Astrocyte (in vitro differentiated cells and primary cell): ENCODE measurements at places on chromosomes 3 and 15.

GRCh38 chr15:31387479-31388118, 61.0 kb downstream of the KLF13 start:
- H3K36me3 ChIP-seq = no peaks in the 10 kb centered on the region
- H3K27ac ChIP-seq = no peak overlapping the region
- peaks cover 14% of the 10 kb centered on the region for H3K4me1 ChIP-seq
- no peak overlapping the region for H3K4me3 ChIP-seq
- peak; percentile 35 for DNase-seq
- H3K27me3 ChIP-seq = no peaks in the 10 kb centered on the region

DNA sequence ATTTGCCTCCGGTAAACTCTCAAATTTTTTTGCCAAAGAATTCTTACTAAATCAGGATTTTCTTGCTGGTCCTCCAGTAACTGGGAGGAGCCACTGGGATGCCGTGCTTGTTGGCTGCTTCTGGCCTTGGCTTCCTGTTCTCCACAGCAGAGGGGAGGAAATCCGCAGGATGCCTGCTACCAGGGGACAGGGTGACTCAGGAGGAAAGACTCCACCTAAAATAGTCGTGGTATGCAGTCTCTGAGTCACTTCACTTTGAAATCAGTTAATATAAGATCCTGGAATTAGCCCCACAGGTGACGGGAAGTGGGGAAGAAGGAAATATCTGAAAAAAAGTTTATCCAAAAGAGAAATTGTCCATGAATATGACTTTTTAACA, 6.5 kb upstream of the TM4SF18 start:
- peak overlapping the region; percentile 19 for H3K4me3 ChIP-seq
- H3K4me1 ChIP-seq = peaks cover 37% of the 10 kb centered on the region
- peak; percentile 99 for DNase-seq

DNA sequence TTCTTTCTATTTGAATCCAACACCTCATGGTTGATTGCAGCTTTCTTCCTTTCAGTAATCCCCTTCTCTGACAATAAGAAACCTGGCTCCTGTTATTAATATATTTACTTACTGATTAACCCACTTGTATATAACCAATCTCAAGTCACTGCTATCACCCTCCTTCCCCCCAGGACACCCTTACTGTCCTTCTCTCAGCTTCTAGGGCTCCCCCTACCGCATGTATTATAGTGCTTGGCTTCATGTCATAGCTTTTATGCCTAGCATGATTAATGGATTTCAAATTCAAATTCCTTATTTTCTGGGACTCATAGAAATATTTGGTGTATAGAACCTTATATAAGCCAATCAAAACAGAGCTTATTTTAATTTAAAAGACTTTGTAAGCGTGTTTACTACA, 75.7 kb upstream of the BNIP2 start:
- H3K27ac ChIP-seq = no peak overlapping the region
- peaks cover 2% of the 10 kb centered on the region for H3K27me3 ChIP-seq
- H3K36me3 ChIP-seq = no peaks in the 10 kb centered on the region
- H3K4me1 ChIP-seq = no peaks in the 10 kb centered on the region
- DNase-seq = no peak

DNA sequence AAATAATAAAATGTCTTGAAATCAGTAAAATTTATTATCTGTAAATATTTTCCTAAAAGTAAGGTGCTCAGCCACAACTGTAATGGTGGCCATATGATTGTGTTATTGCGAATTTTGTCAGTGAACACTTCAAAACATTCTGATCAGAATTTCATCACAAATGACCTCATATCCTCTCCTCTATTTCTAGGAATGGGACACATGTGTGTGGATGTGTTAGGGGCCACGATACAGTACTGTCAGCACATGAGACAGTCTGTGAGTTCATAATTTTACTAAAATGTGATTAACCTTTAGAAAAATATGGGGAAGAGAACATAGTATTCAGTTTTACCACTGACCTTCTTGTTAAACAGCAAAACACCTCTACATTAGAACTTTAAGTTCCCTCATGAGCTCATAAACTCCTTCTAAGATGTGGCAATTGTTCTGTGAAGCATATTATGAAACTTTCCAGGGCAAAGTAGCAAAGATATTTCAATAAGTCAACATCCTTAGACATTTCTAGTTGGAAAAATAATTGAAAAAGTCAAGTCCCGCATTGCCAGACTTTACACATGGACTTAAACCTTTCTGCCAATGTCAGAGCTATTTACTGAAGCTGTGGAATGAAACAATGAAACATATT, 158.2 kb upstream of the ABI3BP start:
- no peak for DNase-seq
- no peaks in the 10 kb centered on the region for H3K27me3 ChIP-seq
- H3K4me1 ChIP-seq = no peaks in the 10 kb centered on the region
- H3K4me3 ChIP-seq = no peak overlapping the region

DNA sequence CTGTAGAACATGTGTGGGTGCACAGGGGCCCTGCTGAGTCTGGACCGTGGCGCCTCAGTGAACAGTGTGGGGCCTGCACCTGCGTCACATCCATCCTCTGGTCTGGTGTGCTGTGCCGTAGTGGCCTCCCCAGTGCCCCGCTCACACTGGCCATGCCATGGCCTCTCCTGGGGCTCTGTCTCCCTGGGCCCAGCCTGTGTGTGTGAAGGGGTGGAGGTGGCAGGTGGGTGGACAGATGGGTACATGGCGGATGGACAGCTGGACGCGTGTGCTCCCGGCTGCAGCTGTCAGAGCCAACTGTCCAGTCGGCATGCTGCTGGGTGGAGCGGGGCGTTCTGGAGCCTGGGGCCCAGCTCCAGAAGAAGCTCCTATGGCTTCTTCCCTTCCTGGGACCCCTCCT, 17.8 kb downstream of the PLXNA1 start:
- H3K27ac ChIP-seq = no peak overlapping the region
- no peaks in the 10 kb centered on the region for H3K27me3 ChIP-seq
- no peak overlapping the region for H3K4me3 ChIP-seq
- H3K4me1 ChIP-seq = peaks cover 28% of the 10 kb centered on the region
- no peaks in the 10 kb centered on the region for H3K36me3 ChIP-seq

DNA sequence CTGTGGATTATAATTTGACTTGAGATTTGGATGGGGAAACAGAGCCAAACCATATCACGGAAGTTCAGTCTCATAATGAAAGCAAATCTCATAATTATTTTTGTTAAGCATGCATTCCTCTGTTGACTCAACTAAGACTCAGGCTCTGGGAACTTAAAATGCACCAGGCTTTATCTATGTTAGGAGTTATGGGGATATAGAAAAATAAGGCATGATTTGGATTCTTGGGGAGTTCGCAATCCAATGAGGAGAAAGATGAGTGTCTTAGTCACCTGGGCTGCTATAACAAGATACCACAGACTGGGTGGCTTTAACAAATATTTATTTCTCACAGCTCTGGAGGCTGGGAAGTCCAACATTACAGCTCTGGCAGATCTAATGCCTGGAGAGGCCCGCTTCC, 89.4 kb upstream of the TJP1 start:
- no peak for DNase-seq
- no peaks in the 10 kb centered on the region for H3K36me3 ChIP-seq
- no peak overlapping the region for H3K4me3 ChIP-seq
- H3K4me1 ChIP-seq = peaks cover 12% of the 10 kb centered on the region

DNA sequence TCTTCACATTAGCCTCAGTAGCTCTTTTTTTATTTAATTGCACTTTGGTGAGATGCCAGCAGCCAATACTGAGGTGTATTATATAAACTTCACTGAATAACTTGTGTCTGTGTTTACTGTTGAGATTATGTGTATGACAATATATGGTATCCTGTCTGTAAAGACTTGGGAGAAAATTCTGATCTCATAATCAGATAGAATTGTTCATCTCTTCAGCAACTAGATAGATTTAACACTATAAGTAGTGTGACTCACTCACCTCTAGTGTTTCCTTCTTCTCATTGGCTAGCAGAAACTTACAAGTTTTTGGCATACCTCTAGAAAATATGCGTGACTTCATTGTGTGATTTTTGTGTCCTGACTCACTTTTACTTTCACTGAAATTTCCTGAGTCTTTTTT, 67.6 kb upstream of the TGFBR2 start:
- DNase-seq = peak; percentile 95
- H3K4me3 ChIP-seq = no peak overlapping the region
- no peaks in the 10 kb centered on the region for H3K27me3 ChIP-seq
- H3K36me3 ChIP-seq = no peaks in the 10 kb centered on the region
- peaks cover 18% of the 10 kb centered on the region for H3K4me1 ChIP-seq
- peak overlapping the region; percentile 90 for H3K27ac ChIP-seq

DNA sequence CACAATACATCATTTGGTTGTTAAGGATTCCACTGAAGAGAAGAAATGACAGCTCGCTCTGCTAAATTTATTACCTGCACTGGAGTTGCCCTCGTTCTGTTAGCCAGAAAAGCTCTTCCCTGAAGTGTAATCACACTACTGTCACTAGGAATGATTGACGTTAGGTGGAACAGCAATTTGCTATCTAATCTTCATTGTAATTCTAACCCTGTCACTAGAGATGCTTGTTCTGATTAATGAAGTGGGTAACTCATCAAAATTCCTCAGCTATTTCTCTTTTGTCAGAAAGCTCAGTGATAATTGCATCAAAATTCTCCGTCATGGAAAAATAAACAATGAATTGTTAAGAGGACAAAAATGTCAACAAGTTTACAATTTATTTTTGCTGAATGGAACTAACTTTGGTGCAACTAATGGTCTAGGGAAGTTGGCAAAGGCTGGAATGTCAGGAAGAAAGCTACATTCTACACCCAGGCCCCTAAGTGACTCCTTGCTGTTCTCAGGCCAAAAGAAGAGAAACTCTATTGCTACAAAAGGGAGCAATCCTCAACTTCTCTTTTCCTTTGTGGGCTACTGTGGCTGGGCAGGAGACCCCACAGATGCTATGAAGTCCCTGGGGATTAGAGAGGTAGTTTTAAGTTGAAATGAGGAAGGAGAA, 34.1 kb downstream of the CCDC191 start:
- no peaks in the 10 kb centered on the region for H3K27me3 ChIP-seq
- no peak overlapping the region for H3K4me3 ChIP-seq
- no peaks in the 10 kb centered on the region for H3K36me3 ChIP-seq
- no peaks in the 10 kb centered on the region for H3K4me1 ChIP-seq

DNA sequence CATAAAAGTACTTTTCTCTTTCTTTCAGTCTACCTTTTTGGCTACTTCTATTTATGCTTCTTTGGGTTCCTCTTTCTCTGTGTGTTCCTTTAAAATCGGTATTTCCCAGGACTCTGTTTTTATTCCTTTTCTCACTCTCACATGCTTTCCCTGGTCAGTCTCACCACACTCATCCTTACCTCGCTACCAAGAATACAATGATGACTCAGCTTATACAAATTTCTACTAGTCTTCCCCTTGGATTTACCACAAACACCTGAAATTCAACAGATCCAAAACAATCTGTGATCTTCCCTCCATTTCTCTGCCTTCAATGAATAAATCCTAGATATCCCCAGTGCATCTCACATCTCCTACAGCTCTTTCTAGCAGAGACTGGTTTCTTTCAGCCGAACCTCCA, 52.9 kb downstream of the TUBGCP4 start:
- H3K27me3 ChIP-seq = no peaks in the 10 kb centered on the region
- no peak overlapping the region for H3K27ac ChIP-seq
- no peak for DNase-seq
- H3K4me3 ChIP-seq = no peak overlapping the region
- peaks cover 35% of the 10 kb centered on the region for H3K36me3 ChIP-seq

- H3K27me3 ChIP-seq = no peaks in the 10 kb centered on the region
- H3K4me3 ChIP-seq = peak overlapping the region; percentile 91
- peaks cover 23% of the 10 kb centered on the region for H3K4me1 ChIP-seq
- peaks cover 2% of the 10 kb centered on the region for H3K36me3 ChIP-seq
- peak overlapping the region; percentile 92 for H3K27ac ChIP-seq
These were observed 1.4 kb downstream of the UACA start for GRCh38 chr15:70761931-70762468.

DNA sequence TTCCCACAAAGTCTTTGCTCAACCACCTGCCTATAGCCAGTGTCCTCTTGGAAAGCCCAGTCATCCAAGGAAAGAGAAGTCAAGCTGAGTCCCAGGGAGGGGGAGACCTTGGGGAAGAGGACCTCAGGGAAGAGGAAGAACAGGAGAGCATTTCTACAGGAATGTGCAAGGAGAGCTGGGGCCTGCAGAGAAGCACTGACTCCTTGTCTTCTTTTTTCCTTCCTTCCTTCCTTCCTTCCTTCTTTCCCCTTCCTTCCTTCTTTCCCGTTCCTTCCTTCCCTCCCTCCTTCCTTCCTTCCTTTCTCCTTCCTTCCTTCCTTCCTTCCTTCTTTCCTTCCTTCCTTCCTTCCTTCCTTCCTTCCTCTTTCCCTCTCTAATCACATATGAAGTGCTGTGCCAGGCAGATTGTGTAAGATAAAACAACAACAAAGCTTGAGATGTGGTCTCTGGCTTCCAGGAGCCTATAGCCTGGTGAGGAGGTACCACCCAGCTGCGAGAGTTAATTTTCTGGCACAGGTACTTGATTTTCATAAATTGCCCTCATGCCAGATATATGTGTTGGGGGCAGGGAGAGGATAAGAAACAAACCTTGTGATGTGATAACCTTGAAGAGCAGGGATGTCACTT, 70.0 kb downstream of the NOX5 start:
- no peak overlapping the region for H3K27ac ChIP-seq
- peaks cover 32% of the 10 kb centered on the region for H3K27me3 ChIP-seq
- peaks cover 12% of the 10 kb centered on the region for H3K4me1 ChIP-seq
- no peaks in the 10 kb centered on the region for H3K36me3 ChIP-seq
- no peak overlapping the region for H3K4me3 ChIP-seq

GRCh38 chr3:78177780-78178179, 1137.9 kb downstream of the ROBO2 start:
- no peak for DNase-seq
- no peaks in the 10 kb centered on the region for H3K36me3 ChIP-seq
- no peak overlapping the region for H3K27ac ChIP-seq
- H3K4me3 ChIP-seq = no peak overlapping the region

GRCh38 chr3:8443829-8444791, 57.5 kb upstream of the LMCD1 start:
- DNase-seq = peak; percentile 99
- no peaks in the 10 kb centered on the region for H3K36me3 ChIP-seq
- H3K27me3 ChIP-seq = no peaks in the 10 kb centered on the region
- H3K27ac ChIP-seq = peak overlapping the region; percentile 97
- H3K4me1 ChIP-seq = peaks cover 40% of the 10 kb centered on the region

DNA sequence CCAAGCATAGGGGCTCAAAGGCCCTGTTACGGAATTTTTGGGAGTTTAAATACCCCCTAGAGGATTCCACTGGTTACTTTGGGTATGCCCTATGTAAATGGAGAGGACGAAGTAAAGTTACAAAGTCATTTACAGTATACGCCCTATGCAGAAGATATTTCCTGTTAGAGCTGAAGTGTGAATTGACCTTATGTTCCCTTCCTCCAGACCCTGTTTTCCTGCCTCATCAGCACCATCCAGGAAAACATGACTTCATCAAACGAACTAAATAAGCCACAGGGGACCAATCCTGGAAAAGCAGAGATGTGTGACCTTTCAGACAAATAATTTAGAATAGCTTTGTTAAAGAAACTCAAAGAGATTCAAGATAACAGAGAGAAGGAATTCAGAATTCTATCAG, 177.4 kb downstream of the SQOR start:
- H3K36me3 ChIP-seq = no peaks in the 10 kb centered on the region
- H3K27ac ChIP-seq = no peak overlapping the region
- DNase-seq = no peak

GRCh38 chr3:134189849-134190248, 60.8 kb downstream of the RYK start:
- H3K27me3 ChIP-seq = no peaks in the 10 kb centered on the region
- H3K36me3 ChIP-seq = peaks cover 18% of the 10 kb centered on the region
- H3K27ac ChIP-seq = no peak overlapping the region
